ENCODE measurements at places on chromosomes 3 and 15. TPM values are rescaled to one million over a fixed set of nuclear protein-coding genes. Genes with fewer than 3 reads are reported as not detected.

Gene ASB14
- total RNA-seq = not detected

Gene MITF
- 10.2 TPM for total RNA-seq

Gene ESYT3
- 0.79 TPM for total RNA-seq

Gene OR5K2
- total RNA-seq = not detected

Gene SCN11A
- total RNA-seq = not detected
